ENCODE measurements at places on chromosomes 2 and 18.

- DNase-seq = no peak
These were observed 2.3 kb upstream of the LPIN2 start for GRCh38 chr18:3015204-3015592.

GRCh38 chr18:37529863-37530262 is 35.7 kb downstream of the CELF4 start:
- DNase-seq = no peak

DNA sequence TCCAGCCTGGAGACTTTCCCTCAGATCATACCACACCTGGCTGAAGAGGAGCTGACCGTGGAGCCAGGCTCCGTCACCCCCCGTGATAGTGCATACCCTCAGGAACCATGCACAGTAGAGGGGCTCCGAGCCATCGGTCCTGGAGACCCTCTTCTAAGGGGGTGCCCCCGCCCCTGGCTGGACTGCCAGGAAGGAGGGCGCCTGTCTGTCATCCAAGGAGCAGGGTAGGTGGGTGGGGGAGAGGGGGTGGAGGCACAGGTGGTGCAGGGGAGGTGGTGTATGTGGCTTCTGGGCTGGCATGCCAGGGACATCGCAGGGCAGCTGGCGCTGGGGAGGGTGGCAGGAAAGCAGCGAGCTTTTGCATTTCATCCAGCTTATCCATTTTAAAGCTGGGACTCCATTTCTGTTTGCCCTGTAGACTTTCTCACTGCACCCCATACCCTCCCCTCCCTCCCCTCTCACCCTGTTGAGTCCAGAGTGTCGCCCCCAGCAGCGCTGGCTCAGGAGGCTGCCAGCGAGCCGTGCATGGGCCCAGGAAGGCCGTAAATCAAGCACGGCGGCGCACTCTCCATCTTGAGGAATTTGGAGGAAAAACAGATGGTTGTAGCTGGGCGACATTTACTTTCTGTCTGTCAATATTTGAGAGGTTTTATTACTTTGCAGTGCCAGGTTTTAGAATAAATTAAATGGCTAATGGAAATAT is 56.2 kb upstream of the HS6ST1 start:
- DNase-seq = no peak

- no peak for DNase-seq
These were observed 37.6 kb upstream of the TWSG1 start for GRCh38 chr18:9297007-9297393.

- DNase-seq = no peak
These were observed 5.5 kb upstream of the ARL4C start for GRCh38 chr2:234502285-234502918.

GRCh38 chr2:175973373-175973772 is 28.7 kb downstream of the LNPK start:
- no peak for DNase-seq

DNA sequence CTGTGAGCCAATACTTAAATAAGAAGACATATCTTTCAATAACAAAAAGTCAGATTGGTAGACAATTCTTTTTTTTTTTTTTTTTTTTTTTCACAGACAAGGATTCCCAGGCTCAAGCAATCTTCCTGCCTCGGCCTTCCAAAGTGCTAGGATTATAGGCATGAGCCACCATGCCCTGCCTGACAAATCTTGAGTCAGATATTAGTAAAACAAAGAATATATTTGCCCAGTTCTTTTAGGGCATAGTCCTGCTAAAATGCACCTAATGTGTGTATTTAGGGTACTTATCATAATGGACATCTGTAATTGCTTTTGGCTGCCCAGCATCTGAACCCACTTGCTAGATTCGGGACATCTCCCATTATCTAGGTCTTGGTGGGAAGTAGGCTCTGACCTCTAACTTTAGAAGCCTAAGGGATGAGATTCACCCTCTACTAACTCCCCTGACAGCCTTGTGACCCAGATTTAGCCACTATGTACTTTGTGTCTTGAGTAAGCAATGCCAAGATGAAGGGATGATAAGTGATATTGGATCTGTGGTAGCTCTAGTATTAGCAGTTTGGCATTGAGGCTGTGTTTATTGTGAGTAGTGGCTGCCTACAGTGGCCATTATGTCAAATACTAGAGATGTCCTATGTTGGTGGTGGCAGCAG is 18.5 kb upstream of the PSME4 start:
- no peak for DNase-seq

DNA sequence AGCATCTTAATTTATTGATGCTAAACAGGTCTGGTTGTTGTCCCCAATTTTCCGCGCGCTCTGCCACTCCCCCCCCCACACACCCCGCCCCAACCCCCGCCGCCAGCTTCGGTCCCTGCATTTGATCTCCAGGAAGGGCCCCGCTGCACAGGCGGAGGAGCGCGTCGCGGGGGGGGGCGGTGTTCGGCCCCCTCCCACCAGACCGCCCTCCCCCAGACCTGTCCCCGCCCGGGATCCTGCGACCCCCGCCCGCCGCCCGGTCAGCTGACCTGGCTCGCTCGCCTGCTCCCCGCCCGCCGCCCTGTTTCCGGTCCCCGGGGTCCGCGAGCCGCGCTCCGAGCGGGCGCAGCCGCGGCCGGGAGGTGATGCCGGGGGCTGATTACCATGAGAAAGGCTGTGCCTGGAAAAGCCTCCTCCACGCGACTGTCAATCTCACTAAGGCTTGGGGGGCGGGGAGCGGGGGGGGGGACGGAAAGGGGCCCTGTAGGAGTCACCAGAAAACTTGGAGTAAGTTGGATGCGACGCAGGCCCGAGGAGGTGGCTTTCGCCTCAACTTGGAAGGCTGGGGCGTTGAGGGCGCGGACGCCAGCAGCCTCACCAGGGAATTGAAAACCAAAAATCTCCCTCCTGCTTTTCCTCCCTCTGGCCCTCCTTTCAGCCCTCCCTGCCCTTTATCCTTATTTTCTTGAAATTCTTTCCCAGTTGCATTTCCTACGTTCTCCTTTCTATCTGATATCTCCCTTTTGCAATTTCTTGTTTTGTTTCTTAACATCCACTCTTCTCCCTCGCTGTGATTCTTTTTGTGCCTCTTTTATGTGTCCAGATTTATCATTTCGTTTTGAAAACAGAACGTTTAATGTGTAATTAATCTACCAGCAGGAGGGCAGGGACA is 4.4 kb upstream of the ZEB2 start:
- peak; percentile 40 for DNase-seq

DNA sequence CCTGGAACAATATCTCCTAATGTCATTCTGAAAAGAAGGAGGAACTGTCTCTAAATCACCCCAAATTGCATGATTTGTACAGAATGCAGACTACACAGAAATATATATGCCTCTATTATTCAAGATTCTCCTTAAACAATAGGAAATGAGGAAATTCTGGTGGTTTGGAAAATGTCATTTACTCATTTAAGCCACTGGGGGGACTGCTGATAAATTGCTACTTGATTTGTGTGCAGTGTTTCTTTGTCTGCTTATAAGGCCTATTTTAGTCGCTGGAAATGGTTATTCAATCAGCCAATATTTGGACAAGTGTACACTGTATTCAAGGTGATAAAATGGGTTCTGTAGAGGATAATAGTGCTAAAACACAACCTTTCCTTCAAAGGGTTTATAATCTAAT is 801.9 kb upstream of the CELF4 start:
- DNase-seq = no peak

DNA sequence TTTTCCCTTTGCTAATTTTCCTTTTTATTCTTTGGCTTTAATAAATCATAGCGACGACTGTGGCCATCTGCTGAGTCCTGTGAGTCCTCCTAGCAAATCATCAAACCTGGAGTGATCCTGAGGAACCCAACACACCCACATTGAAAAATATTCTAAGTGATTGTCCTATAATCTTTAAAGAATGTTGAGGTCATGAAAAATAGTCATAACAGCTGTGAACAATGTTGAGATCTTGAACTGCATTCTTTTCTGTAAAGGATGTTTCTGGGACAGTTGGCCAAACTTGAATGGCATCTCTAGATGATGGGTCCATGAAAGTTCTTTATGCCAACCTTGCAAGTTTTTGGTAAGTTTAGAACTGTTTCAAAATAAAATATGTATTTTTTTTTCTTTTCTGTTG is 53.2 kb upstream of the ADAM23 start:
- DNase-seq = no peak

DNA sequence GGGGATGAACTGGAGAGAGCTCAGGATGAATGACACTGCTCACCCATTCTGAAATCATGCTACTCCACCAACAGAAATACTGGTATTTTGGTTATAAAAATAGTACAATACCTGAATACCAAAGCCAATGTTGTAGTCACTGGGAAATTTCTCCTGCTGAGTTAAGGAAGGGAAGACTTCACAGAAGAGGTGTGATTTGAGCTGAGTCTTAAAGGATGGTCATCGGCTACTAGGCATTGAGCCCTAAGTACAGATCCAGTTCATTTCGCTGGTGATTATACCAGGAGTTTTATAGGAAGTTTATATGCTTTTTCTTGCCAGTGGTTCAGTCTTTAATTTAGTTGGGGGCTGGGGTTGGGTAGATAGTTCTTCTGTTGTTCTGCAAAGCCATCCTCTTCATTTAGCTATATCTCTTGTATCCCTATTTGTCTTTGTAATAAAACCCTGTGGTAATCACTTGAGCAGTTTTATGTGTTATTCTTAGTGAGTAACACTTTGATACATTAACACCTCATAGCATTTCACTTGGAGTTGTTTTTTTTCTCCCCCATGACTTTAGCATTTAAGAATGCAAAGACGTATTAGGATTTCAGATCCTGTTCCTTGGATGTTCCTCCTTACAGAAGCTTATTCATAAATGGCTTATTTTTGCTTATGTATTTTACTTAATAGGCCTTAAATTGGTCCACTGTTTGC is 239.9 kb upstream of the FOSL2 start:
- no peak for DNase-seq

DNA sequence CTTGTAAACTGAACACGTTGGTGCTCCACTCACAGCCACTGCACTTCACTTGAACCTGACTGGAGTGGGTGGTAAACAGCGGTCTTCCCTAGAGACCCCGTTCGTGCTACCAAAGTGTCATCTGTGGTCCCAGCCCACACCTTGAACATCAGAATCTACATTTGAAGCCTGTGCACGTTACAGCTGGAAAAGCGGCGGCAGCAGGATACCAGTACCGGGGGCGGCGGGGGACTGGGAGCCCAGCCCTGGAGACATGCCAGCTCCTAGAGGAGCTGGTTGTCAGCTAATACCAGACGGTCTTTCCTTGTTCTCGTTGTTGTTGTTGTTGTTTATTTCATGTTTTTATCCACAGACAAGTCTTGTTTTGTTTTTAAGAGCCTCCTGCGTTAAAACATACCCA is 156.7 kb downstream of the WDSUB1 start:
- DNase-seq = no peak

DNA sequence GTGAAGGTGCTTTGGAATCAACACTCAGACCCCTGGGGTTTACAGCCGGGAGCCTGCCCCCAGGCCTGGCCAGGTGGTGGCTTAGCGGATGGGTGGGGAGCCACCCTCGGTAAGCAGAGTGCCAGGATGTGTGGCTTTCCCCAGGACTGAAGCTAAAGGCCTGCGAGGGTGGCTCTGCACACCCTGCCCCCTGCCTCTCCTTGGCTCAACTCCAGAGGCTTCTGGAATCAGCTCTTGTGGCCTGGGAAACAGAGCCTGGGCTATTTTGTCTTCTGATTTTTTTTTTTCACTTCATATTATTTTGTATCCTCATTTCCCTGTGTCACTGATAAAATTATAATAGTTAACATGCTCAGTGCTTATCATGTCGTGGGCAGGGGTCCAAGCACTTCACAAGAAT is 79.8 kb downstream of the RHOB start:
- no peak for DNase-seq

- no peak for DNase-seq
These were observed 51.1 kb downstream of the MYO1B start for GRCh38 chr2:191296083-191297006.

- no peak for DNase-seq
These were observed 1663.6 kb downstream of the SUCLG1 start for GRCh38 chr2:82795446-82795845.

- no peak for DNase-seq
These were observed 136.0 kb downstream of the PTH2R start for GRCh38 chr2:208542465-208543041.

Measured in activated CD4-positive, alpha-beta T cell treated with anti-CD3 and anti-CD28 coated beads for 36 hours (primary cell).